NCI-H1092 (cell line): ENCODE measurements at places on chromosomes 16 and 17.

DNA sequence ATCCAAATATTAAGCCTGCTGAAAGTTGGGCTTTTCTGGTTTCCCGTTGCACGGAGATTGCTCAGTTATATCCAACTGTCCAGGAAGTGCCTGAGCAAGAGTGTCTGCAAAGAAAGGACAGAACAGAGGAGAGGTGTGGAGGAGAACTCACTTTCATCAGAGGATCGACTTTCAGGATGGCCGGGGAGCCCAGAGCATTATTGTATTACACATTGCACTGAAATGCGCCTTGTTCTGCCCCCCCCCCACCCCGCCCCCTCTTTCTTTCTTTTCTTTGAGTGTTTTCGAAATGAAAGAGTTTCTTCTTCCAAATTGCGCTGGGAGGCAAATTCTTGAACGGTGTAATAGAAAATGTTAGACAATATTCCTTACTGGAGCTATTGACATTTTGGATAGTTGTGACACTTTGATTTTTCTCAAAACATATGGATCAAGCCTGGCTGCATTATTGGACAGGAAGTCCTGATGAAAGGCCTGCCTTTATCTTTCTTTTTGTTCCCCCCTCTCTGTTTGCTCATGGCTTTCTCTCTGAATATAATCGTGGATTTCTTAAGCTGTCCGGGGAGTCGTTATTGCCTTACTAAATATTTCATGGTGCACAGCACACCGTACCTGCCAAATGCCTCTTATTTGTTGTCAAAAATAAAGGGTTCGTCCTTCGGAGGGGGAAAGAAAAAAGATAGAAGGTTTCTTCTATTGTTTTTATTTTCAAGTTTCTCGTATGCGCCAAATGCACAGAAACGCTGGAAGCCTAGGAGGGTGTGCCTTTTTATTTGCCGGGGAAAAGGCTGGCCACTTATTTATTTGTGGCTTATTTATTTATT, 110.8 kb downstream of the IRX3 start:
- peak; percentile 38 for DNase-seq

DNA sequence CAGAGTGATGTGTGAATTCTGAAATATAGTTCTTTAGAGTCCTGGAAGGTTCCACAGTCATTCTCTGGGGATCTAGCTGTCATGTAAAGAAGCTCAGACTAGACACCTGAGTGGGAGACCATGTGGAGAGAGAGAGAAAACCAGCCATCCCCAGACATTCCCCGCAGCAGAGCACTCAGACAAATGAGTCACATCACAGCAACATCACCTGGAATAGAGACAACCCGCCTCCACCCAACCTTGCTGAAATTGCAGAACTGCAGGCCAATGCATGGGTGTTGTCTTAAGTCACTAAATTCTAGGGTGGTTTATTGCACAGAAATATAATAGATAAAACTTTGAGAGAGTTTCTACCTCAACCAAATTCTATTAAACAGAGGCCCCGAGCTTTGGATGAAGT, 392.0 kb upstream of the DYNLRB2 start:
- DNase-seq = no peak

GRCh38 chr16:88782454-88783390, 2.3 kb downstream of the PIEZO1 start:
- no peak for DNase-seq

GRCh38 chr16:50557046-50557445, 8.8 kb downstream of the NKD1 start:
- DNase-seq = no peak

DNA sequence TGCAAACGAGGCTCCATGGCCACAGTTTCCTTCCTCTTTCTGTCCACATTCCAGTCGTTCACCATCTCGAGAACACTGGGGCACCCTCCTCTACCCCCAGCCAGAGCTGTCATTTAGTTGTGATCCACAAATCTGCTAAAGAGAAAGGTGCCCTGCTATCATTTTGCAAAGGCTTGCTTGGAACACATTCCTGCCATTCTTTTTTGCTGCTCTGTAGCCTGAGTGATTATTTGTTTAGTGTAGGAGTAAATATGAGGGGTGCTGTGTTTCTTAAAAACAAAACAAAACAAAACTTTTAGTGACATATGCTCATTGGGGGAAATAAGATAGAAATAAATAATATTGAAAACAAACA, 166.7 kb downstream of the PRKCA start:
- no peak for DNase-seq

- DNase-seq = no peak
Observed at GRCh38 chr17:75487351-75488070, 27.8 kb downstream of the CASKIN2 start.

- DNase-seq = no peak
Observed at GRCh38 chr16:57041182-57042156, 50.9 kb upstream of the CPNE2 start.

GRCh38 chr17:79548116-79548515, 62.7 kb downstream of the RBFOX3 start:
- DNase-seq = no peak

GRCh38 chr17:28227316-28228108, 91.5 kb upstream of the TMEM97 start:
- peak; percentile 75 for DNase-seq

GRCh38 chr17:70618641-70619040, 449.3 kb downstream of the KCNJ2 start:
- no peak for DNase-seq

DNA sequence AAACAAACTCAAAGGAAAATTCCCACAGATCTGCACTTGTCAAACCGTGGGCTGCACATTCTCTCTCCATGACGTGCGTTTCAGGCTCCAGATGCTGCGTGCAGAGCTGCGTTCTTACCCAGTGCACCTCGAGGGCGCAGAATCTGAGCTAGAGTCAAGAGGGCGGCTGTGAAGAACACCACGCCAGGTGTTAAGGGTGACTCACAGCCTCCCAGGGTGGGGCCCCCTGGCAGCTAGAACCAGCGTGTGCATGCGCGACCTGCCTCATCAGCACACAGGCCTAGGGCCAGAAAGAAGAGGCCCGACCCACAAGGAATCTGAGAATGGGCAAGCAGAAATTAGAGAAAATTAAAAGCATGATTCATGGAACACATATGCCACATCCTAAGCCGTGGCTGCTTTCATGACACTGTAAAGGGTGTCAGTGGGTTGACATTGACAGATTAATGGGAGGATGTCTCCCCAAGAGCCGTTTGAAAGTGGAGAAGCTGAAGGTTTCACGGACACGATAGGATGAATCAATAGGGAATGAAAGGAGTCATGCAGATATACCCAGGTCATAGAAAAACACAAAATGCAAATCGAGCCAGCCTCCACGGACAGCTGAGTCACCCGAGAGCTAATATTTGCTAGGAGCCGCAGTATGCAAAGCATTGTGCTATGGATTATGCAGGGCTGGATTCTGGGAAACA, 29.0 kb downstream of the MARCHF10 start:
- peak; percentile 57 for DNase-seq

GRCh38 chr17:17181666-17182597, 24.2 kb downstream of the PLD6 start:
- DNase-seq = no peak

DNA sequence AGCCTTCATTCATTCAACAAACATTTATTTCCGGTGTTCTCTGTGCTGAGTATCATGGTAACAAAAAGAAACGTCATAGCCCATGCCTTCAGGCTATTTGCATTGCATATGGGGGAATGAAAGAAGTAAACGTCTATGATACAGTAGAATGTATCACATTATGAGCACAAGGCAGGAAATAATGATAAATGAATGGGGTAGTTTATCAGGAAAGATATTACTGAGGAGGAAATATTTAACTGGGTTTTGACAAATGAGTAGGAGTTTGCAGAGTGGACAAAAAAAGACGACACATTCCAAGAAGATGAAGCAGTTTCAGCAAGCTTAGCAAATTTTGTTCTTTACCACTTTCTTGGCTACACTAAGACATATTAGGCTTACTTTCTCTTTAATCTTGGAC, 1.3 kb upstream of the KRTAP4-7 start:
- no peak for DNase-seq

GRCh38 chr17:65794572-65794971, 233.1 kb upstream of the AXIN2 start:
- DNase-seq = no peak

GRCh38 chr17:28372203-28372944, 880 bp downstream of the SARM1 start:
- DNase-seq = no peak

GRCh38 chr17:29629839-29630238, 7.1 kb upstream of the CORO6 start:
- no peak for DNase-seq

DNA sequence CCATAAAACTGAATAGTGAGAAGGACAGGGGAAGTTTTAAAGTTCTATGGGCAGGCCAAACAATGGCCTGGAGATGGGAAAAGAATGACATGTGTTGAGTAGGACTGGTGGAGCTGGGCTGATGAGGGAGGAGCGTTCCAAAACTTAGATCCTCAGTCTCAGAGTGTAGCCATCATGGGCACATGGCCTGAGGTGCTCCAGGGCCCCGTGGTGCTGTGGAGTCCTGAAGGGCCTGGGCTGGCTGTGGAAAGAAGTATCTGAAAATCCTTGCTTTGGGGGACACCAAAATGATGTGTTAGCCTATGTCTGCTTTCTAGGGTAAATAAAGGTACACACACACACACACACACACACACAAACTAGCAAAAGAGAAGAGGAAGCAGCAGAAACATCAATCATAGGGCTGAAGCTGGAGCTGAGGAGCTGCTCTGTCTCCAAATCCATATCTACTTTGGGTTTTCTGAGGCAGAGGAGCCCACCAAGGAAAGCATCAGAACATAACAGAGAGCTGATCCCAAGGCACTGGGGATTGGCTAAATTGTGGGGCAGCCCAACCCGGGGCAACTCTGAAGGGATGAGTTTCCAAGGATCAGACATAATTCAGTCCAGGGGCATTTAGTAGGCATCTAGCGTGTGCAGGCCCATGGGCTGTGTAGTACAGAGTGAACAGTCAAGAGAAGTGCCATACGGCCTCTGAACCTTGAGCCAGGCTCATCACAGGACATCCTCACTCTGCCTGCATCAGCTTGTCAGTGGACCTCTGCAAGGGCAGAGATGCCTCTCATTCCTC, 85.2 kb downstream of the C16orf78 start:
- DNase-seq = no peak

DNA sequence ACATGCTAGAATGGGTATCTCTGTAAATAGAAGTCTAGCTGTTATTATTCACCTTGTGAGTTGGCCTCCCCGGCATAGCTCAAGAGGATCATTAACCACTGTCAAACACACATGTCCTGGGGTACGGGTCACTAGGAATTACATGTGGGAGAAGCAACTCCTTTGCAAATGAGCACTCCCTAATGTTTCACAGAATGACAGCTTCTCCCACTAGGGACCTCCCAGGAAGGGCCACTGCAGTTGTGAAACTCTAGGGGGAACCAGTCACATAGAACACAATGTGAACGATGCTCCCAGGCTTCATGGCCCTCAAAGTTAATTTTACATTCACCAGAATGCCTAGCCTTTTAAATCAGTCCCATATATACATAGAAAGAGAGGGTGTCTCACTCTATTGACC, 12.4 kb upstream of the ZNF19 start:
- no peak for DNase-seq

GRCh38 chr16:26889740-26890139, 177.0 kb upstream of the C16orf82 start:
- DNase-seq = no peak
